Mammary epithelial cell (primary cell): ENCODE measurements at places on chromosomes 12 and 14. TPM values are rescaled to one million over a fixed set of nuclear protein-coding genes. Genes with fewer than 3 reads are reported as not detected.

Gene SIRT4
- polyA plus RNA-seq, result 0.77 TPM

Gene MSI1
- polyA plus RNA-seq, result not detected

Gene SMCO3
- not detected for polyA plus RNA-seq

Gene PDZRN4
- not detected for polyA plus RNA-seq

Gene CISTR
- not detected for polyA plus RNA-seq

Gene ADSS1
- polyA plus RNA-seq, result 0.56 TPM

Gene NPAS3
- 0.01 TPM for polyA plus RNA-seq

DNA sequence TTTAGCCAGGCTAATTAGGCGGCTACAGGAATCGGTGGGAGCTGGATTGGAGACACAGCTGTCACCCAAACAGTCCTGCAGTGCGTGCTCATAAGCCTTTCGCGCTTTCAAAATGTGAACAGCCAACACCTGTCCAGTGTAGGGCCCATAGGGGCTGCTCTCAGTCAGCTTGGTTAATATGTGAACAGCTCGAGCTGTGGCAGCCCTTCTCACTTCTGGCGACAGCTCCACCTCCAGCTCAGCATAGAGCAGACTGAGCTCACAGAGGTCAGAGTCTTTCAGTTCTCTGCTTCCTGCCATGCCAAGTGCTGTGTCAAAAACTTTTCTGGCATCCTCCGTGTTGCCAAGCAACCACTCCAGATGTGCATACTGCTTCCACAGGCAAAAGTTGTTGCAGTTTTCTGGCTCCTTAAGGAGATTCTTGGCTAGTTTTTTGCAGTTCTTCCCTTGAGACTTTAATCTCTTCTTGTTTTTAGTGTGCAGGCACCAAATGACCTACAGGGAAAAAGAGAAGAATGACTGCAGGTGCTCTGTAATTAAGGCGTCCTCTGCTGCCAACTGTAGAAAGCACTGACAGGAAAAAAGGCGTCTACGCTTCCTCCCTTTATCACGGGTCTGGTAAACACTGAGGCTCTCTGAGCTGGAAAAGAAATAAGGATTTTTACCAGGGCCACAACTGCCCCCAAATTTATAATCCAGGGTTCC, 32.5 kb downstream of the PSMC1 start:
- no peak for DNase-seq

DNA sequence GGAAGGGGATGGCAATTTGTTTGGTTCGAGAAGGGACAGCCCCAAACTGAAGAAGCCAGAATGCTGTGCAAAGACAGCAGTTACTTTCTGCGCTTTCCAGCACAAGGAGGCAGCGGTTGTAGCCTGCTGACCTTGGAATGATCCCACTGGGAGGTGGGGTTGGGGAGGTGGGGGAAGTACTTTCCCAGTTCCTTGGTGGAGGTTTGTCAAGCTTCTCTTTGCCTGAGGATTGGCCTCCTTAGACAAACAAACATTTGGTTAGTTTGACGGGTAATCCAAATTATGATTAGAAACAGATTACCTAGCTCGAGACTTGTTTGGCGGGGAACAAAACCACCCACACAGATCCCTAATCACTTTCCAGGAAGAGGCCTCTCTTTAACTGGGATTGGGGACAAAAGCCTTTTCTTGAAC, 79.1 kb upstream of the EGLN3 start:
- DNase-seq, result no peak

GRCh38 chr14:57820581-57820980, 45.3 kb downstream of the SLC35F4 start:
- DNase-seq, result peak; percentile 62

GRCh38 chr12:112239020-112239419, 113.7 kb downstream of the TRAFD1 start:
- DNase-seq, result no peak

DNA sequence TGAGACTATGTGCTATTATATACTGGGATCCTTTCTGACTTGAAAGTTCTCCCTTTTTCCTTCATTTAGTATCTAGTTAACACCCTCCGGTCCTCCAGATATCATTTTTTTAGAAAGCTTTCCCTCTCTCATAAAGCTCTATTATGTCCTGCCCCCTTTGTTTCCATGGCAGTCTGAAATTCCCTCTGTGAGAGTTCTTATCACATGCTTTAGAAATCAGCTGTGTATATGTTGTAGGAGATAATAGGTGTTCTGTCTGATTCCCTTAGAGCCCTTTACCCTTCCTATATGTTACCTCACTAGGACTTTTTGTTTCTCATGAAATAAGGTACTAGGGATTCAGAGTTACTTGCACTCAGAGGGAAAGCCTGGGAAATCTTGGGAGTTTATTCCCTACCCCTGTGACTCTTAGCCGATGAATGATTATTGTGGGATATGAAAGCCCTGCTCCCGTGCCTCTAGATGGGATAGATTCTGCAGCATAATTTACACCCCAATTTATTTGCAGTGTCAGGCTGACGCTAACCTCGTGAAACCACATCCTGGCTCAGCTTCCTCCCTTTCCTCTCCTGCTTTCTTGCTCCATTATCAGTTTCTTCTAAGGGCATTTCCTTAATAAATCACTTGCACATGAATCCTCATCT, 448.4 kb downstream of the MDGA2 start:
- no peak for DNase-seq

DNA sequence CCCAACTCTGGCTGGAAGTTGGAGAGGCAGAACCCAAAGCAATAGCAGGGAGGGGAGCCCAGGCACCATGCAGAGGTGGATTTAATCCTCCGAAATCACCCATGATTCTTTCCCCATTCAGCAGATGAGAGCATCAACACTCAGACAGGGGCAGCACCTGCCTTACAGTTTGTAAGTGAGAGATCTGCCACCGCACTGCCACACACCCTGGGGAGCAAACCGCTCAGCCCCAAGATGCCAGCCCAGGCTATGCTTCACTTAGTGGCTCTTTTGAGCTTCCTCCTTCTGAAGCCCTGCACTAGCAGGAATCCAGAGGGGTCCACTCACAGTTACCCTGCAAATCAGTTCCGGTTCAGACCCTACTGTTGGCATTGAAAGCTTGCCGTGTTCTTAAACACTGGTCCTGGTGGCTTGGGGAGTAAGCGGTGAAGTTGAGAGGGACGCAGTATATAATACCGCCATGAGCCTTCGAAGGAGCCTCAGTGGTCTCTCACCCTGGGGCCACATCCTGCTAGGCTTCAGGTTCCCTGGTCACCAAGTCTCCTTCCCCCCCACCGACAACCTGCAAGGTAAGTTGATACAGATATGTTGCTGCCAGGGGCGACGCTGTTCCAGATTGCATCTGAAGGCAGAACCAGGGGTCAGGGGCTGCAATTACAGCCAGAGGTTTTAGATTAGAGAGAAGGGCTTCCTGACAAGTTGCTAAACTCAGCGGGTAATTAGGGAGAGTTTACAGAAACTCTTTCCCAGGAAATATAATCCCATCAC, 72.0 kb upstream of the CCND2 start:
- no peak for DNase-seq

GRCh38 chr14:75454963-75455546, 27.2 kb downstream of the JDP2 start:
- peak; percentile 20 for DNase-seq

DNA sequence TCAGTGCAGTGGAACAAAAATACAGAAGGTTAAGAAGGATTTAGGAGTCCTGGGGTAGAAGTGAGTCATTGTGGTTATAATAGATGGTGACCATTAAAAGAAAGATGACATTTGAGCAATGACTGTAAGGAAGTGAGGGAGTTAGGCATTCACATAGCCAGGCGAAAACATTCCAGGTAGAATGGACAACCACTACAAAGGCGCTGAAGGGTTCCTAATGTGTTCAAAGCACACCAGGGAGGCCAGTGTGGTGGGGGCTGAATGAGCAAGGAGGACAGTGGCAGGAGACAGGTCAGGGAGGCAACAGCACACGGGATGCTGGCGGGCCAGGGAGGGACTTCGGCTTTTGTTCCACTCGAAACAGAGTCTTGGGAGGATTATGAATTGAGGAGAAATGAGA, 129.9 kb downstream of the NPAS3 start:
- no peak for DNase-seq

GRCh38 chr12:11580125-11580751, 69.2 kb upstream of the ETV6 start:
- peak; percentile 99 for DNase-seq

DNA sequence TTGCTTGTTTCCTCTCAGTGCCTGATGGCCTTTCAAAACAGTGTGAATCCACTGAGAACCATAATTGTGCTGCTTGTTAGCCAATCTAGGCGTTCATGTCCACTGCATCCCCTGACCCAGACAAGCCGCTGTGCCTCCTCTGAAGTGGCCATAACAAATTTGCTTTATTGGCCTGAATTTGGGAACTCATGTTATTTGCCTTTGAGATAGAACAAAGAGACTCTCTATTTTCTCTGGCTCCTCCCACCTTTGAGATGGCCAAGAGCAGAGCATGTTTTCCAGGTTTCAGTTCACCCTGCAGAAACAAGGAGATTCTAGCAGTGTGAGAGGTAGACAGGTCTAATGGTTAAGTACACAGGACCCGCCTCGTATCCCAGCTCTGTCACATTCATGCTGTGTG, 723.9 kb downstream of the MED13L start:
- no peak for DNase-seq

DNA sequence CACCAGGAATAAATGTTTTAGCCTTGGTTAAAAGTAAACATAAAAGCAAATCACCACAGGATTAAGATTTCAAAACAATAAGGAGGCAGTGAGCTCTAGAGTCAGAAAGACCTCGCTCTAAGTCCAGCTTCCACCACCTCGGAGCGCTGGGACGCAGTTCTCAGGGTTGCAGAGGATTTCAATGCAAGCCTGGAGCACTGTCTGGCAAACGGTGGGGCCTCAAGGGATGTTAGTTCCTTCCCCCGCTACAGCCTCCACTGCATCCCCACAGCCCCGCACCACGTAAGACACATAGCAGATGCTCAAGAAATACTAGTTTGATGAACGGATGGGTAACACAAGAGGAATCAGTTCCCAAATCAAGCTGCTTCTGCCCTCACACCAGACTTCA, 39.3 kb upstream of the TMCC3 start:
- no peak for DNase-seq

GRCh38 chr14:34966413-34966812, 16.4 kb upstream of the SRP54 start:
- no peak for DNase-seq

- no peak for DNase-seq
Observed at GRCh38 chr12:93876360-93876759, 199.2 kb downstream of the CRADD start.

- DNase-seq, result no peak
Observed at GRCh38 chr12:7008864-7009263, 9.4 kb downstream of the LPCAT3 start.
